Hematopoietic multipotent progenitor cell treated with erythropoietin and hydrocortisone succinate and interleukin-3 and kit ligand, for 15 days (in vitro differentiated cells): ENCODE measurements at places on chromosomes 7 and 10.

DNA sequence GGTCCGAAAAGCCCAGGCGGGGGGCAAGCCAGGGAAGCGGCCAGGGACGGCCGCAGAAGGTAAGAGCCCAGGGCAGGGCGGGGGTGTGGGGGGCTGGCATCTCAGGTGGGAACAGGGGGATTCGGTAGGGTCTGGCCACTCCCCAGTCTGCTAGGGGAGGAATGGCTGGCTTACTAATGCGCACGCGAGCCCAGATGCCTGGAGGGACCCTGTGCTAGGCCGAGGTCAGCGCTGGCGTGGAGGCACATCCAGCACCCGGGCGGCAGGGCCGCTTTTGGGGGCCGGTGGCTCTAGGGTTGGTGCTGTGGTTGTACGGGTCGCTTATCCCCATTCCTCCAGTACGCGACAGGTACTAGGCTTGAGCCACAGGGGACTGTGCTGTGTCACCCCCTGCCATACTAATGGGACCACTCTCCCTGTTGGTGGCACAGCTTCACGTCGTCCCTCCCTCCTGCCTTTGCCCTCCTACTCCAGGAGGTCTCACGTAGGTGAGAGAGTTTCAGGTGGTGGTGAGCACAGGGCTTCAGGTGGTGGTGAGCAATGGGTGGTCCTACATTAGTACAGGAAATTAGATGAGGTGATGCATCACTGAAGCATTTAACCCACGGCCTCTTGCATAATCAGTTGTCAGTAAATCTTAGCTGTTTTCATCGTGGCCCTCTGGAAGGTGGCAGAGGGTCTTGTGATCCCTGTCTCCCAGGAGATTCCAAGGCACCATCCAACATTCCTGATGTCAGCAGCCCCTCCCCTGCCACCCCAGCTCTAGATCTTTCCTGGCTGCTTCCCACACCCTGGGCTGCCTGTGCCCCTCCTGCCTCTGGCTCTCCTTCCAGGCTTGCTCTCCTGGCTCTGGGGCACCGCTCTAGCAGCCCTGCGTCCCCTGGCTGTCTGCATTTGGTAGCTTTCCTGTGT lies 971 bp downstream of the AEBP1 start:
- DNase-seq: no peak

DNA sequence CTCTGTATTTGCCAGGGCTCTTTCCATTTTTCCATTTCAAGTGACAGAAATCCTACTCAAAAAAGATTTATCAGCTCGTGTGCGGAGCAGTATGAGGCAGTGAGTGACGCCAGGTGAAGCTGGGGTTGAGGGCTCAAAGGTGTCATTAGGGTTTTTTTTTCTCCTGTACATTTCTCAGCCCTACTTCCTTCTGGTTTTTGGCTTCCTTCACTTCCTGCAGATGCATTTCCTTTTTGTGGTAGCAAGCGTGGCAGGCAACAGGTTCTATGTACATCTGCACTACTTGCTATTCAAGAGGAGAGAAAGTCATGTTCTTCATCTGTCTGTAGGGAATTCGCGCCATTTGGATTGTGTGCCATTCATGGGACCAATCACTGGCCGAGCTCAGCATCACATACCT lies 52.8 kb upstream of the AOAH start:
- DNase-seq: no peak

GRCh38 chr10:79417731-79418130 lies 27.7 kb downstream of the ZCCHC24 start:
- no peak for DNase-seq

- DNase-seq: no peak
Measured at GRCh38 chr7:7542251-7542835, 6.7 kb upstream of the COL28A1 start.

DNA sequence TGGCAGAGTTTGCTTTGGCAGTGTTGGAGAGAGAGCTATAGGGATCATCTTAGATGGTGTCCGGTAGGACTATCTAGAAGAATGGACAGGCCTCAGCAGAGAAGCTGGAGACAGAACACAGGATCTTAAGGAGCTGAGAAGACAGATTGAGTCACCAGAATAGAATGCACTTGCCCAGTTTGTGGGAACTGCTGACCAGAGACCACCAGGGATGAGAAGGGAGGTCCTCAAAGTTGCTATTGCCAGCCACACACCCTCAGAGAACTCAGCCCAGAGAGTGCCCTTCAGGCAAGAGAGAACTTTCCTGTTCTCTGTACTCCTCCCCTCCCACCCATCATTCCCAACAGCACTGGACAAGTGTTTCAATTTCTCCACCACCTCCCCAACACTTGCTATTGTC lies 25.3 kb upstream of the GALNT11 start:
- DNase-seq: no peak
